H9 (cell line): ENCODE measurements at places on chromosomes 16 and 17. TPM values are rescaled to one million over a fixed set of nuclear protein-coding genes. Genes with fewer than 3 reads are reported as not detected.

TEX19 gene
- 1.4 and 1.5 TPM in 2 replicates for total RNA-seq

ARL5C gene
- not detected in 2 replicates for total RNA-seq

DNAJC7 gene
- total RNA-seq = 135 and 141 TPM in 2 replicates

HOXB13 gene
- total RNA-seq = not detected in 2 replicates

TSNAXIP1 gene
- 1.1 and 1.3 TPM in 2 replicates for total RNA-seq

ITGAD gene
- total RNA-seq = not detected in 2 replicates

HIC1 gene
- 1.8 and 2.7 TPM in 2 replicates for total RNA-seq

GRCh38 chr16:10966129-10966528 lies 21.8 kb downstream of the CLEC16A start:
- DNase-seq = no peak

DNA sequence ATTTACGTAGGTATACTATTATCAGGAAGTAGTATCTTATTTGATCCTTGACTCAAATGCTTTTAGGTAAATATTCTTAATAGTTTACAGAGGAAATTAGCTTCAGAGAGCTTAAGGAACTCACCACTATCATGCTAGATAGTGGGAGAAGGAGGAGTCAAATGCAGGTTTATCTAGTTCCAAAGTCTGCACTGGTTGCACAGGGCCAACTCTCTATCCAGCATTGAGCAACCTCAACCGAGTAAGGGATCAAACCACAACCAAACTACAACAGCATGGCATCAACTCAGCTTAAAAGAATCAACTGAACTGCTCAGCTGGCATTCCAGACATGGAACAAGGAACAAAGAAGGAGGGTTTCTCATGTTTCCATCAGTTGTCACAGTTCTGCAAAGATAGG lies 306.0 kb downstream of the MAF start:
- DNase-seq = no peak

DNA sequence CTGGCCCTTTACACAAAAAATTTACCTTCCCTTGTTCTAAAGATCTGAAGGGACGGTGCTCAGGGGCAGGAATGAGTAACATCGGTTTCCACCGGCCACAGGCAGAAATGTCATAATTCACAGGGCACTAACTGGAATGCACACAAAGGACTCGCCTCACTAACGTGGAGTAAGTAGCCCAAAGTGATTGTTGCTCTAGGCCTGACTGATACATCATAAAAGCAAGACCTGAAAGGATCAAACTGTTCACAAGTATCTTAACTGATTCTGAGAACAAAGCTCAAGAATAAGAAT lies 8.9 kb upstream of the TCF25 start:
- DNase-seq = no peak

DNA sequence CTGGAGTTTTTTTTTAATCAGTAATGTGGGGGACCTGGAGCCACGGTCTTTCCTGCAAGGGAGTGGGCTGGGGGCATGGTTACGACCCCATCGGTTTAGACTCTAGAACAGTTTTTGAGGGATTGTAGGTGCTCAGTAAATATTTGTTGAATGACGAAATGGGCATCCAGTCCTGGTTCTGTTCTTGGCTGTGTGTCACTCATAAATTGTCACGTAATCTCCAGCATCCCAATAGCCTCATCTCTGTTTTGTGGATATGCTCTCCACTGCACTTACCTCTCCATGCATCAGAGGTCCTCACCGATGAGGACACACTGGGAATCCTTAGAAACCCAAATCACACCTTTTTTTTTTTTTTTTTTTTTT lies 497 bp upstream of the SLC38A7 start:
- DNase-seq = no peak

DNA sequence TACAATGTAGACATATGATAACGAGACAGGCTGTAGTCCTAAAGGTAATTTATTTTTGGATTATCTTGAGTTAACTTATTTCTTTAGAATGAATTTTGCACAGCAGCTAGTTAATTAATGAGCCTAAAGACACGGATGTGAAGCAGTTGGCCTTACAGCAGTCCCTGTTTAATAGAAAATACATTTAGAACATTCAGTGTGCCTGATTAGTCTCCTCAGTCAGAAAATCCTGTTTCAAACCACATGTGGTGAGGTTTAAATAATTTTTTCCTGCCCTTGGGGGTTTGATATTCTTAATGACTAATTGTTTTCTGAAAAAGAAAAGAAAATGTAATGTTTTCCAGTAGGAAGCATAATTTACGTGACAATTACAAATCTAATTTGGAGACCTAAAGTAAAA lies 494.2 kb upstream of the CDH8 start:
- DNase-seq = no peak

DNA sequence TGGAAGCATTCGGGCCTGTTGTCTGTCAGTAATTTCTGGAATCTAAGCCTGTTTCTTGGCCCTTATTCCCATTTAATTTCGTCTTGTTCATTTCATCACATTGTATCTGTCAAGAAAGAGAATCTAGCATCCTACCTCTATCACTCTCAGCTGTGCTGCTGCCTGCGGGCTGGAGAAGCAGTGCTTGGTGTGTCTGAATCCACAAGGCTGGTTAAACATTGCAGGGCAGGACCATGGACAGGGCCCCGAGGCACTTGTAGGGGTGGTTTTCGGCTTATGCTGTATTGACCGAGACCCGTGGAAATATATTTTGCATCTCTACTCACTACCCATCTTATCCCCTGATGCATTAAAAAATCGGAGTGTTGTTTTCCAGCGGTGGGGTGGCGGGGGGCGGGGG lies 3.1 kb downstream of the RAB11FIP4 start:
- DNase-seq = peak; percentile 85

- DNase-seq = no peak
Observed at GRCh38 chr17:63954402-63955063, 18.2 kb downstream of the SCN4A start.

- DNase-seq = no peak
Observed at GRCh38 chr17:14760212-14760611, 459.3 kb downstream of the HS3ST3B1 start.

DNA sequence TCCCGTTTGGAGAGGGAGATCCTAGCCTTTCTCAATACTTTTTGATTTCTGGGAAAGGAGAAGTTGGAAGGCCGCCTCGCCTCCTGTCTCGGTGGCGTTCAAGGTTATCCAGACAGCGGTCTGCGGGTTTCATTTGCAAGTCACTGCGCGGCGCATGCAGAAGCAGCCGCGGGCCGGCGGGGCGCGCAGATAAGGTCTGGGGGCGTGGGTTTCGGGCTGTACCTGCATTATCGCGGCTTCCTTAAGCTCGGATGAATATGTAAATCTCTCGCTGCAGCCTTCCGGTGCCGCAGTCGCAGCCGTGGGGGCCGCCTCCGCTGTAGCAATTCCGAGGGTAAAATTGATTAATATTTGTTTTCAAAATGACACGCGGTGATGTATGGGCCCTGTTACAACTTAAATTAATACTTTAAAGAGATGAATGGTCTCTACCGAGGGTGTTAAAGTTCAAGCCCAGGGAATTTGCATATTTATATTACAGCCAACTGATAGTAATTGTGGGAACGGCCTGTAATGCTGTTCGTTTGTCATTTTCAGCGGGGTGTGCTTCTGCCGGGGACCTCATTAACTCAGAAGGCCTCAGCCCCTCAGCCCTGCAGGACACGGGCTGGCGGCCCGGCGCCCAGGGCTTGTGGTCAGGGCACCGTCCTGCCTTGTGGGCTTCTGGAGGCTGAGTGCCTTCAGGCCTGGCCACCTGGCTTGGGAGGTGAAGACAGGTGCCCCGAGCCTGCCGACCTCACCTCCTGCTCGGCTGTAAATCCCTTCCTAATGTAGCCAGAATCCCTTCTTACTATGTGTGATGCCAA lies 99.4 kb downstream of the CYLD start:
- peak; percentile 54 for DNase-seq

- DNase-seq = no peak
Observed at GRCh38 chr16:2275476-2276367, 7.8 kb upstream of the RNPS1 start.

DNA sequence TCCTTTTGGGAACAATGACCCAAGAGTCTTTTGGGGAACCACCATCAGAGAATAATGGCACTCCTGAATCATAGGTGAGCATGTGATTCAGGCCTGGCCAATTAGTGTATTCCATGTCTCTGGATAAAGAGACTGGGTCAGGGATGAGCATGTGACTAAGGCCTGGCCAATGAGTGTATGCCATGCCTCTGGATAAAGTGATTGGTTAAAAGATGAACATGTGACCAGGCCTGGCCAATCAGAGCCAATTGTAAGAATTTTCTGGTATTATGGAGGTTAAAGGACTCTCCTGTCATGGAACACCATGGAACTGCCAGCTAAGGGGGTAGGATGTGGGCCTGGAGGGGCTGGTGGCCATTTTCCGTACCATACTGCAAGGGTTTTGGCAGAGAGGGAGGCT lies 194.3 kb downstream of the C16orf78 start:
- no peak for DNase-seq

DNA sequence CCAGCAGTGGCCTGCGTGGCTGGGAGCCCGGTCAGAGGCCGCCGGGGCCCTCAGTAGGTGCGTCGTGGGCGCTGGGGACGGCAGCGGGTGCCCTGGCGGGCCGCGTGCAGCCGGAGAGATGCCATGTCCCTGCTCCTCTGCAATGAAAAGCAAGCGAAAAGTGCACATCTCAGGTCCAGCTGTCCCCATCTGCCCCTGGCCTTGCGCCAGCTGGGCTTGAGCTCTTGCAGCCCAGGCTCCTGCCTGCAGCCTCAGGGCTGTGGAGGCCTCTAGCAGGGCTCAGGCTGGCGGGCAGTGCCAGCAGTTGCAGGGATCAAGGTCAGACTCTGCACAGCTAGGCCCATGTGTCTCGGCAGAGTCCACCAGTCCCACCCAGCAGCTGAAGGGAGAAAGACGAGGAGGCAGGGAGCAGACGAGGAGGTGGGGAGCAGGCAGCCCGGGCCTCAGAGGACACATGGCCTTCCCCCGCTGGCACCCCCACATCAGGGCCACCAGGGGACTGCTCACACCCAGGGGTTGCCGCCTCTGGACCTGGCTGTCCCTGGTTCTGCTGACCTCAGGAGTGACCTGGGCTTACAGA lies 11.2 kb downstream of the SLC16A3 start:
- DNase-seq = no peak

DNA sequence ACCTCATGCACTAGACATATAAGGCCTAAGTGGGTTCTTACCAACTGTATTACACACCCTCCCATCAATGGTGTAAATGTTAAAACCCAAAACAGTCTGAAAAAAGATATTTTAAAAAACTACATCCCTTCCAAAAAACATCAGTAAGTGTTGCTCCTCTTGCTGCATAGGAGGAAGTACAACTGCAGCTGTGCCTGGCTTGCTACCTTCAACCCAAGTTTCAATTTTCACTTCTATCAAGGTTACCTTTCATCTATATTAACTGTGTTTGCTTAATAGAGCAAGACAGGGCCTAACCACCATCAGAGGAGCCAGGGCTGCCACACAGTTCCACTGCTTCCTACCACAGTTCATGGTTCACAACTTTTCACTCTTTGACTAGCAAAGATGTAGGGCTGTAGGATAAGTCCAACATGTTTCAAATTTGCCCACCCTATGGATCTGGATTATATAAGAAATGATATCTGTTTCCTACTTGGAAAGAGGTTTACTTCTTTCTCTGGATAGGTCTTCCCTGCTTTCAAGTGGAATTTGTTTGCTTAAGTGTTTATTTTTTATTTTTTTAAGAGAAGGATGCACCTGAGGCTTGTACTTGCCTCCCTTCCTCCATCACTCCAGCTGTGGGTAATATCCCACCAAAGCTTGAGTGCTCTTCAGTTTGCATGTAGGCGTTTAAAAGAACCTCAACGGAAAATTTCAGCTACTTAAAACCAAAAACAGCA lies 56.7 kb downstream of the GRB7 start:
- DNase-seq = no peak

GRCh38 chr17:40614431-40615067 lies 33.1 kb downstream of the SMARCE1 start:
- no peak for DNase-seq

DNA sequence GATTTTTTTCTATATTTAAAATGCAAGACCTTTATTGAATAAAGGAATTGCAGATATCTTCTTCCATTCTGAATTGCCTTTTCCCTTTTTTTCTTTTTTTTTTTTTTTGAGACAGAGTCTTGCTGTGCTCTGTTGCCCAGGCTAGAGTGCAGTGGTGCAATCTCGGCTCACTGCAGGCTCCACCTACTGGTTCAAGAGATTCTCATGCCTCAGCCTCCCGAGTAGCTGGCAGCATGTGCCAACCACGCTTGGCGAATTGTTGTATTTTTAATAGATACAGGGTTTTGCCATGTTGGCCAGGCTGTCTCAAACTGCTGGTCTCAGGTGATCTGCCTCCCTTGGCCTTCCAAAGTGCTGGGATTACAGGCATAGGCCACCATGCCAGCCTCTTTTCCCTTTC lies 151.5 kb downstream of the CEP112 start:
- DNase-seq = peak; percentile 36

- no peak for DNase-seq
Observed at GRCh38 chr16:81521141-81521626, 76.6 kb downstream of the CMIP start.

GRCh38 chr16:4369007-4369733 lies 2.5 kb upstream of the VASN start:
- DNase-seq = no peak

GRCh38 chr17:30369995-30370394 lies 8.7 kb upstream of the CPD start:
- DNase-seq = no peak

GRCh38 chr17:77392376-77393273 lies 251.9 kb downstream of the SEC14L1 start:
- peak; percentile 85 for DNase-seq

GRCh38 chr16:56741399-56741798 lies 11.5 kb downstream of the NUP93 start:
- DNase-seq = no peak
